ENCODE measurements at places on chromosomes 12 and 14.
A peak's percentile ranks its signal among the peaks of the same experiment; 100 is the strongest.

GRCh38 chr12:2382370-2383155 is 329.8 kb downstream of the CACNA1C start:
- peak; percentile 10 for DNase-seq

DNA sequence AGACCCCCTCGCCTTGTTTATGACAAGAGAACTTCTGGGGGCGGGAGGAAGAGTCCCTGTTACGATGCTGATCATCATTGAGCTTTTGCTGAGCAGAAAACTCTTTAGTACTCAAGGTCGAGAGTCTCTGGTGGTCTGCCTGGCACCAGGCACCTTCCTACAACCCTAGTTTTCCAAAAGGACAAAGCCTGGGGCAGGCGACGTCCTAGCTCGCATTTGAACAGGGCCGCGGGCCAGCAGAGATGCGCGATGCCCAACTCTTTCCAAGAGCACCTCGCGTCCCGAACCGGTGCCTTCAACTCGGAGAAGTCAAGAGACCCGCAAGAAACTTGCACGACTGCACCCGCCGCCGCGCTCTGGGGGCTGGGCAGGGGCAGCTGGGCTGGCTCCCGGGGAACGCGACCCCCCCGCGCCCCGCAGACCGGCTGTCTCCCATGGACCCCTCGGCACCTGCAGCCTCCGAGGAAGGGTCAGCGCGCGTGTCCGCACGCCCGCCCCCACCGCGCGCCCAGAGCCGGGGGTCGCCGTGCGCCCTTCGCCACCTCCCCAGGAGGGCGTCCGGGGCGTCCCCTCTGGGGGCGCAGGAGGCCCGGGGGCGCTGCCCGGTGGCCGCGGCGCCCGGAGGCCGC is 377 bp upstream of the BCL7A start:
- DNase-seq, result no peak

DNA sequence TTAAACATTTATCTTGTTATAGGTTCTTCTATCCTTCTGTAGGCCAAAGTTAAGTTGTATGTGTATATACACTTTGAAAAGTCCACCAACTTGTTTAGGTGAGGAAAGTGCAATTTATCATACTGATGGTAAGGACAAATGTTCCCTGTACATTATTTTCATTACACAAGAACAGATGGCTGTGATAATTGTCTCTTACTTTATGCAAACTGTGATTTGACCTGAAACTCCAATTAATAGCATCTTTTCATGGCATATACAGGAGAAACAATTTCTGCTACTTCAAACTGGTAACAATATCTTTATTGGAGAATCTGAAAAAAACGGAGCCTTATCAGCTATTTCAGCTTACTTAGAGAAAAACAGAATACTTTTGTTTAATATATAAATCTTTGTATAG is 5.6 kb downstream of the TRIM9 start:
- DNase-seq, result no peak

DNA sequence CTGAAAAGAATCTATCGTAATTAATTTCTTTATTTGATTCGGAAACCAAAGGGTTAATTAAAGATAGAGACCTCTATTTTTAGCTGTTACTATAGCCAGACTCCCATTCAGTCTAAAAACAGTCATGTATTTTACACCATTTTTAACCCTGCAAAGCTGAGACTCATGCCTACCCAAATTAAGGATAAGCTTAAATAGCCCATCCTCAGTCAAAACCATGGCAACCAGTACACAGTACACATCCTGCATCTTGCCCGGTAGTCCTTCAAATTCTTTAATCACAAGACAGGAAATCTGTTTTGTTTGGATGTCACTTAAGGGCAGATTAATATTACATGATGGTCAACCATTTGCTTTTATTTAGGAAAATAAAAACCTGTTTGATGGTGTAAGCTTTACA is 25.5 kb upstream of the KCNK10 start:
- no peak for DNase-seq

DNA sequence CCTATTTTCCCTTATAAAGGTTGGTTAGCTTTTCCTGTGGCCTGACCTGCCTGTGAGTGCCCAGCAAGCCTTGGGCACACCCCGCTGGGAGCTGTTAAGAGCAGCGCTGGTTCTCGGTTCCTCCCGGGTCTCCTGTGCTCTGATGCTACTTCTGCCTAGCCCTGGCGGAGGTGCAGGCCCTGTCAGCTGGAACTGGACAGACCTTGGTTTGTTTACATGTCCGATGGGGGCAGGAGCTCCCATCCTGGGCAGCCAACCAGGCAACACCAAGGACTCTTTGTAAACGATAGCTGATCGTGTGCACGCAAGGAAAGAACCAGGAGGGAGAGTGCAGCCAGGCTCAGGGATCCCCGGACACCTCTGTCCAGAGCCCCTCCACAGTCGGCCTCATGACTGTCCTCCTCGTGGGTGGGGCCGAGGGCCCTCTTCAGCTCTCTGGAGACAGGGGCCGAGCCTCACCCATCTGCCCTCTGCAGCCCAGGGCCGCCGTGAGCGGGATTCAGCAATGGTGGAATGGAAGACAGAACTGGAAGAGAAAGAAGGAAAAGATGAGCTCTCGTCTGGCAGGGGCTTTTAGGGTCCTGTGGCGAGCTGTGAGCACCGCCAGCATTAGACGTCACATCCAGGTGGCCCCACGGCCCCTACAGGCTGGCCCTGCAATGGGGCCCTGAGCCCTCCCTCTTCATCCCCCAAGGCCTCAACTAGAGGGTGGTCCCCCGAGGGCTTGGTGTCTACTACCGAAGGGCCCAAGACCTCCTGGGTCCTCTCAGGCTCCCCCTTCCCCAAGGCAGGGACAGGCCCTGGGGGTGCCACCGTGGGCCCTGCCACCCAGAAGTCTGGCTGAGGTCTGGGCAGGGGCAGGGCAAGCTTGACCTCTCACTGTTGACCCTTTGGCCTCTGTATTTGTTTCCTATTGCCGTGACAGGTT is 12.3 kb downstream of the TNFAIP2 start:
- DNase-seq, result no peak

DNA sequence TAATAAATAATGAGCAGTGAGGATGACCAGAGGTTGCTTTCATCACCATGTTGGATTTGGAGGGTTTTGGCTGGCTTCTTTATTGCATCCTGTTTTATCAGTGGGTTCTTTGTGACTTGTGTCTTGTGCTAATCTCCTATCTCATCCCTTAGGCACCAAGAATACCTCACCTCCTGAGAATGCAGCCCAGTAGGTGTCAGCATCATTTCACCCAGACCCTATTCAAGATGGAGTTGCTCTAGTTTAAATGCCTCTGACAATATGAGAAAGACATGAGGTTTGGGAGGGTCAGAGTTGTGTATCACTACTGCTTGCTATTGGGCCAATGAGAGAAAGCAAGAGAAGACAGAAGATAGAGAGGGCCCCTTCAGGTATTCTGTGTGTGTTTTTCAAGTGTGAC is 592.2 kb downstream of the ETNK1 start:
- DNase-seq, result no peak

DNA sequence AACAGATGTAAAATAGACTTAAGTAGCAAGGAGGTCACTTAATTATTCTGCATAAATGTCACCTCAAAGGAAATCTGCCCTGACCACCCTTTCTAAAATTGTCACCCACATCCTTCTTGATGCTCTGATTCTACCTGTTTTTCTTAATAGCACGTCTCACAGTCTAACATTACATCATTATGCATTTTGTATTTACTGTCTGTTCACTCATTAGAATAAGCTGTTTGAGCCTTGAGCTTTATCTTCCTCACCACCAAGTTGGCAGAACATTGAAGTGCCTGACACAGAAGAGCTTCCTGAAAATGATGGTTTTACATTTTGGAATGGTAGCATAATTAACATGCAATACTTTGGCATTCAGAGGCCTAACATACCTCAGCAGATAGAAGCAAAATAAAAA is 8.8 kb upstream of the TMEM117 start:
- no peak for DNase-seq

DNA sequence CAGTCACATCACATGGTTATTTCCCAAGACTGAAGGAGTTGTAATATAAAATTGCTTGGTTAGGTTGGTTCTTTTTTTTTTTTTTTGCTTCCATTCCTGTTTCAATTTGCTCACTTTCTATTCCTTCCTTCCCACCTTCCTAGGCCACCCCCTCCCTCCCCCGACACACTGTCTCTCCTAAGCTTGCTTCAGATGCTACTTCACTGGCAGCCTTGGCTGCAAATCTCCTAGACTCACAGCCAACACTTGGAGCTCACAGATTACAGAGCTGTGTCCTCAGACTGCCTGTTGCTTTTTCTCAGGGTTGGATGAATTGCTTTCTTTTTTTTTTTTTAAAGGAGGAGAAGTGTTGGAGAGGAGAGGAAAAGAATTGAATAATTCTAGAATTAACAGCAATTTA is 77.3 kb upstream of the GRIN2B start:
- DNase-seq, result no peak

DNA sequence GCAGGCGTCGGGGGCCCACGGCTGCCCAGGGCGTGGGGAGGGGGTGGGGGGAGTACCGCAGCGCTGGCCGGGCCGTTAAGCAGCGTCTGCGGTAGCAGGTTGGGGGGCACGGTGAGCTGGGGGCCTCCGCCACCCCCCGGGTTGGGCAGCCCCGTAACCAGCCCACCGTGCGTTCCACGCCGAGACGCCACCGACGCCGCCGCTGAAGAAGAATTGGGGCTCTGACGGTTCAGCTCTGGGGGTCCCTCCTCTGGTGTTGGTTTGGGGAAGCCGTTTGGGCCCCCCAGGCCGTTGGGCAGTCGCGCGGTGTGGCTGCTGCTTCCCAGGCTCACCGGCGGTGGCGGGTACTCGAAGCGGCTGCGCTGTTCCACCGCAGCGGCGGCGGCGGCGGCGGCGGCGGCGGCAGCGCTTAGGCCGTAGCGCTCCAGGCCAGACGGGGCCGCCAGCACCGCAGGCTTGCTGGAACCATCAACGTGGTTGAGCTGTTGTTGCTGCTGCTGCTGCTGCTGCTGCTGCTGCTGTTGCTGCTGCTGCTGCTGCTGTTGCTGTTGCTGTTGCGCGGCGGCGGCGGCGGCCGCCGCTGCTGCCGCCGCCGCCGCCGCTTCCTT is 1.5 kb downstream of the IRF2BPL start:
- no peak for DNase-seq

DNA sequence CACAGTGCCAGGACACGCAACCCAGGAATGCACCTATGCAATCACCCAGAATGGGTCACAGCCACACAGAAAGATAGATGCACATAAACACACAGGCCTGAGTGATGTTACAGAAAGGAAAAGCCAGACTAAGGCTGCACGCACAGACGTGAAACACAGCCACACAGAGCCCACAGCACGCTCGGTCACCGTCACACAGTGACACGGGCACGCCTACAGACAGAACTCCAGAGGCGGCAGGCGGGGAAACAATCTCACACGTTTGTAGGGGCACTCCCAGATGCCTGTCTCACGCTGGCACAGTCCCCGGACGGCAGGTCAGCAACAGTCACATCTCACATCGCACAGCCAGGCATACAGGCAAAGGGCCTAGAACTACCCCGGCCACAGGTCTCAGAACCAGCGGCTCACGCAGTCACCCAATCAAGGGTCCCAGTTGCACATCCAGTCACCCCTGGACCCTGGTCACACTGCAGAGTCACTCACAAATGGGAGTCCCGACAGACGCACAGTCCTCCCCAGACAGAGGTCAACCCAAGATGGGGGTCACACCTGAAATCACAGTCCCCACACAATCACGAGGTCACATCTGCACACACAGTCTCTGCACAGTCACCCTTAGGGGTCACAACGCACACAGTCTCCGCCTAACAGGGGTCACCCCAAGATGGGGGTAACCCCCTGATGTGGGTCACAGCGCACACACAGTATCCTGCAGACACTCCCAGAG is 790 bp downstream of the SSH1 start:
- DNase-seq, result peak; percentile 71

DNA sequence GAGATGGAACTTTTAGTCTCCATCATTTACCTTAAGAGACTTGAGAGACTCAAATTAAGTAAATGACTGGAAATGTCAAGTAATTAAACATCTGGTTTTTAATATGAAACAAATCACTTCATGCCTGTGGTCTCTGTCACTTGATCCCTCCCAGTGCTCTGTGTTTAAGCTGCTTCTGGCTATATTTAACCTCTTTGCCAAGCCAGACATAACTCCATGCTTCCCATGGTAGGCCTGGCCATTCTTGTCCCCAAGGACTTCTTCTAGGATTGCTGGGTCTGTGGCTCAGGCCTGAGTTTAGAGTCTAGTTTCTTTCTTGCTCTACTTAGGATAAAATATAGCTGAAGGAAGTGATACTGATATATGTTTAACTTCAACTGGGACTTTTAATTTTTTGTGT is 1013.6 kb downstream of the FLRT2 start:
- DNase-seq, result no peak

DNA sequence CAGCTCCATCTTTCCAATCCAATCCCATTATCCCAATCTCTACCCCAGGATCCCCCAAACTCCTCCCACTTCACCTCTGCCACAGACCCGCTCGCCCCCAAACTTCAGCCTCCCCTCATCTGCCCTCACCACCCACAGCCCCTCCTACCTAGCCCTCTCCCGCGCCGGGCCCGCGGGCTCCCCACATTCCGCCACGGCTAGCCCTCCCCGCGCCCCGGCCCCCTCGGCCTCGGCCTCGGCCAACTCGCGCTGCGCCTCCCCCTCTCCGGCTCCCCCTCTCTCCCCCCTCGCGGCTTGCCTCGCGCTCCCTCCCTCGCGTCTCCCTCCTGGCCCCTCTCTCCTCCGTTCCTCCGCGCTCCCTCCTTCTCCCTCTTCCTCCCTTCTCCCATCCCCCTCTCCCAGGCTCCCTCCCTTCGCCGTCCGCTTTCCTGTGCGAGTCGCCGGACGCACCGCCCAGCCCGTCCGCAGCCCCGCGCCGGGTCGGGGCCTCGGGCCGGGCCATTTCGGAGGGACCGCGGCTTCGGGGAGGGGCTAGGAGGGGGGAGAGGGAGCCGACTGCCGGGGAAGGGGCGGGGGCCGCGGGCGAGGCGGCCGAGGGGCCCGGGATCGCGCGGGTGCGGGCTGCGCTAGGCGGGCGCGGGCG is at the start of gene ATN1:
TSS of gene ATN1 (plus strand) at position 581 of the 643 bp plus-strand sequence. CDS start 6,043 bp downstream, outside the sequence.
- peak; percentile 54 for DNase-seq

DNA sequence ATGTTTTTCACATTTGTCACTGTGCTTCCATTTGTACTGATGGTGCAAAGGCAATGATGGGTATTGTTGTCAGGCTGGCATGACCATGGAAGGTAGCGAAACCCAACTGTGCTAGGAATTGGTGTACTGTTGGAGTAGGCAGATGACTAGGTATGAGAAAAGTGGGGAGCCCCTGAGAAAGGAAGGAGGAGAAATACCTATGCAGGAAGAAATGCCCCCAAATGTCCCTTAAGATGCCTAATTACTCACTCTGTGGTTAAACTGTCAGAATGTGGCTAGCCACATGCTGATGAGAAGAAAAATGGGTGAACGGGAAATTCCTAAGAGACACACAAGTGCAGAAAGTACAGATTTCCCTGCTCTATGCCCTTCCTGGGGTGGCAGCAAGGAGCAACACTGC is 339.1 kb downstream of the TMEM132D start:
- DNase-seq, result no peak
